ENCODE measurements at places on chromosomes 11 and 22.
A peak's percentile ranks its signal among the peaks of the same experiment; 100 is the strongest.

DNA sequence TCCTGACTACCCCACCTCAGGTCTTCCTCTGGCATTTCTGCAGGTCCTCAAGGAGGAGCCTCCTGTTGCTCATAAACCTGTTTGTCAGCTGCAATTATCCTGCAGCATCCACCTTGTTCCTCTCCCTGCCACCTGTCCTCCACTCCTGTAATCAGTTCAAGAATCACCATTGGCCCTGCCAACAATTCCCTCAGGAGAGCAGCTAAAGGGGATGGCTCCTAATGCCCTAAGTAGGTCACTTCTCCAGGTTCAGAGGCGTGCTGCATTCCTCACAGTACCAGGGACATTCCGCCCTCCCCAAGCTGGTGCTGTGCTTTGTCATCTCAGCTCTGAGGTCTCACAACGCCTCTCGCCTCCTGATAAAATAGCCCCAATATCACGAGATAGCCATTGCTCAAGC lies 2.1 kb downstream of the CLDN25 start:
- DNase-seq, result no peak

DNA sequence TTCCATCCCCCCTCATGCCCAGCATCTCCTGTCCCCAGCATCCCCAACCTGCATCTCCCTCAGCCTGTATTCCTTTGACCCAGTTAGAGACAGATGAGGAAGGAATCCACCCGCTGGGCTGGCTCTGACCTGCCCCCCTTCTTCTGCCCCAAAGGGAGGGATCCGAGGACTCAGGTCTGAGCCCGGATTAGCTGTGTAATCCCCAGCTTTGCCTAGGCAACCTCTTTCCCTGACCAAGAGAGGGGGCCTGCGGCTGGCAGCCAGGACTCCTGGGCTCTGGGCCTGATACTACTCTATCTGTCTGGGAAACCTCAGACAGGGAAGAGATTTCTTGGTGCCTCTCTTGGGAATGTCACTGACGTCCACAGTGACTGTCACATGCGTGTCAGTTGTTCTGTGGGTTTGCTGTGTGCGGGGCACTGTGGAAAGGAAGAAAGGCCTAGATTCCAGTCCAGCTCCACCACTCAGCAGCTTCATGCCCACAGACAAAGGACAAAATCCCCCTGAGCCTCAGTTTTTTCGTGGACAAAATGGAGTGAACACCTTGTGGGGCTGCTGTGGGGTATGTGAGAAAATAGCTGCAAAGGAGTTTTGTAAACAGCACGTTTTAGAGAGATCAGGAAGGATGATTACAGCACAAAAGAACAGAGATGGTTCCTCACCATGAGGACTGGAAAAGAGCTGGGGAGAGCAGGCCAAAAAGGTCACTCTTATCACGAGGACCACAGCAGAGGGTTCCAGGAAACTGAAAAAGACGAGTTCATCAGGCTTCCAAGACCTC lies 1.3 kb upstream of the NDUFV1 start:
- no peak for DNase-seq

- DNase-seq, result no peak
Observed at GRCh38 chr11:9643751-9644150, 20.1 kb upstream of the SWAP70 start.

DNA sequence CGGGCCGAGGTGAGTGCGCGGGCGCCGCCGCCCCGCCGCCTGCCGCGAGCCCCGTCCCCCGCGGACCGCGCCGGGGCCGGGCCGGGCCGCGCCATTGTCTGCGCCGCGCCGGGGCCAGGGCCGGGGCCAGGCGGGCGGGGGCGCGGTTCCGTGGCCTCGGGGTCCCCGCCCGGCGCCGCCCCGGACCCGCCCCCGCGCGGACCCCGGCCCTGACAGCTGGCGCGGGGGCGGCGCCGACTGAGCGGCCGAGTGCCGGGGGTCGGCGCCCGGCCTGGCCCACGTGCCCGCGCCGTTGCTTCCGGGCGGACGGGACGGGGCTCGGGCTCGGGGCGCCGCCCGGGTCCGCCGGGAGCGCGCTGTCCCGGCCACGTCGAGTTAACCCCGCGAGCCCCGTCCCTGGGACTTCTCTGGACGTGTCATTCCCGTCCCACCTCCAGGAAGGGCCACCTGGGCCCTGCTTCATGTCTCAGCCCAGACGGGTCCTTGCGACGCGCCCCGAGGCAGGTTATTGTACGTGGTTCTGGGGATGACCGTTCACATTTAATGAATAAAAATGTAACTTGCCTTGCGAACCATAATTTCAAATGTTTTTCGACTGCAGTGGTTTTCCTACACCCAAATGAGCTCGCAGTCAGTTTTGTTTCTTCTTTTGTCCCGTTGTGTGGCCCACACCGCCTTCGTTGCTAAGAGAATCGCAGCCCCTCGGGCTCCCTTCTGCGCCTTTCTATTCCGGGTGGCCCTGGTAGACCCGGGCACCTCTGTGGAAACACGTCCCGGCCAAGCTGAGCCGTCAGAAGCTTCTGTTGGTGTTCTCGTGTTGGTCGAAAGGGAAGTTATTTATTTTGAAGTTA lies 562 bp downstream of the ZBED4 start:
- DNase-seq, result no peak

DNA sequence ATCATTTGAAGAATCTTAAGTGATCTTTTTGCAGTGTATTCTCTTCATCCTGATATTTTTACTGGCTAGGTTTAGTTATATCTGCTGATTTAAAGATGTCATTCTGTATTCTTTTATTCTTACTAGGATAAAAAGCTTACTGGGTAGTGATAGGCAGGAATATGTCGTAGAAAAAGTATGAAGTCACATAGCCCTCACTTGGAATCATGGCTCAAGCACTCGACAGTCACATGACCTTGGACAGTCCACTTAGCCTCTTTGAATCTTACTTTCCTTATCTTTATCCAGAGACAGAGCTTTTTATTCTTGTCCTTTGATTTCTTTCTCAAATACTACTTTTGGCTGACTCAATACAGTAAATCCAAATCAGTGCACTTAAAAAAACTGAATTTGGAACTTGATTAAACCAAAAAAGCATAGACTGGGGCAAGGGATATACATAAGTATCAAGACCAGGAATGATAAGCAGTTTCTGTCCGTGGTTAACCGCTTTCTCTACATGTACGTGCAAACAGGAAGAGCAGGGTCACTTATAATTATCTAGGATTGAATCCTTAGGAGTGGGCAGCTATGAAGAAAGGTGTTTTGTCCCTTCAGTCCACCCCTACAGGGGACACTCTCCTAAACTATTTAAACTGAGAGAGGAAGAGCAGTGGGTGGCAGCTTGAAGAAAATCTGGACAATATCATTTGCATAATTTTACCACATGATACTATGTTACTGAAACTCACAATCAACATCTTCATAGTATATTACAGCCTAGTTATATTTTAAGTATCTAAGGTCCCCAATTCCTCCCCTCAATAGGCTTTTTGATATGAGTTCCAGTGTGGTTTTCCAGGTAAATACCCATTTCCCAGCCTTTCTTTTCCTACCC lies 8.0 kb downstream of the MMP7 start:
- no peak for DNase-seq

- no peak for DNase-seq
Observed at GRCh38 chr22:30216710-30217109, 29.8 kb downstream of the LIF start.

DNA sequence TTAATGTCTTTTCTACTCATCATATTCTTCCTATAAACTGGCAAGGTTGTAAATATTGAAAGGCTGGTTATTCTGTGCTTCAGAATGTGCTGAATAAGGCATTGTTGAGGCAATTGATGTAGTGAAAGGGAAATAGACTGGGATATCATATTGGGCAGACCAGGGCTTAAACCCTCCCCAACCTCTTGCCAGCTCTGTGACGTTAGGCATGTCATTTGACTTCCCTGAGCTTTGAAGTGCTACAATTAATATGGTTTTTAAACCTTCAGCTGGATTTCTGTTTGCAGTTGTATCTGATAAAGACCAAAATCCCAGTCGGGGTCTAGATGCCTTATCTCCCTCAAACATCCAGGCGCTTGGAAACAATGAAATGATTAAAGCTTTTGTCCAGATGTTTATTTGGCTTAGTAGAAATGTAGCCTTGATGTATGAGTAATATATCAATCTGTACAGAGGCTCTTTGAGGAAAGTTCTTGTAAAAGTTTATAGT lies 208.1 kb downstream of the DBX1 start:
- DNase-seq, result no peak

GRCh38 chr11:47409440-47410369 lies 1.3 kb downstream of the SLC39A13 start:
- DNase-seq, result no peak

DNA sequence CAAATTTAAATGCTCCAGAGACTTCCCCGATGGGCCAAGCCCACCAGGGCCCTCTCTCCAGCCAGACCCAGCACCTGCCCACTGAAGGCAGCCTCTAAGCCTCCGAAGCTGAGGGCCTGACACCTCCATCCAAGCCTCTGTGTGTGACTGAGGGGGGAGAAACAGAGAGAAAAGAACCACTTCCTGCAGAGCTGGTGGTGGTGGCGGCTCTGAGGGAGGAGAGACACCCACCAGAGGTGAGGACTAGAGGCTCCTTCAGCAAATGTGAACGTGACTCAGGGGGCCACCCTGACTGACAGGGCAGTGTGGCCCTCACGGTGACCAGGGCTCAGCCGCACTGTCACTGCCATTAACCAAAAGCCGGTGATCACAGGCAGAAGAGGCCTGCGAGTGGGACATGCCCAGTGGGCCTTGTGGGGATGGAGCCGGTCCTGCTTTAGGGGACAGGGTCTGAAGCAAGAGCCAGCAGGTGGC lies 31.0 kb upstream of the CD5 start:
- DNase-seq, result peak; percentile 40

DNA sequence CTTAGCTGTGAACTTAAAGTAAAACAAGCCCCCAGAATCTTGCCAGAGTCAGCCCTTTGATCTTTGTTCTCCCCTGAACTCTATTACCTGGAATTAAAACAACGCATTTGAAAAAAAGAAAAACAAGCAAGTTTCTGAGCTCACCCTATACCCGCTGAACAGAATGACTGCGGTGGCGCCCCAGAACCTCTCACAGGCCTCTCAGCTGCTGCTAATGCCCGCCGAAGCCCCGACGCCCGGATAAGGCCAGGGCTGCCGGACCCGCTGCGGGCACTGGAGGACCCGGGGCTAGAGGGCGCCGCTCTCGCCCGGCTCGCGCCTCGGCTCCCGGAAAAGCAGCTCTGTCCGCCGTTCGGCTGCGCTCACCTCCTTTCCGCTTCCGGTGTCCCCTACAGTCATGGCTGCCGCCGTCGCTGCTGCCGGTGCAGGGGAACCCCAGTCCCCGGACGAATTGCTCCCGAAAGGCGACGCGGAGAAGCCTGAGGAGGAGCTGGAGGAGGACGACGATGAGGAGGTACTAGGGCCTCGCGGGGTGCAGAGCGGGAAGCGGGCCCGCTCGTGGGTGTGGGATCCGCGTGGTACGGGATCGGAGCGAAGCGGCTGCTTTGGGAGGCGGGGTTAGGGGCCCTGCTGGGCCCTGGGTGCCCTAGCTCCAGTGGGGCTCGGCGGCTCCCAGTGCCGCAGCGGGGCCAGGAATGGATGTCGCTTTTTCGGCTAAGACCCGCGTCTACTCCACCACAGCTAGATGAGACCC lies at the start of gene TOMM22:
Gene TOMM22 (plus strand): TSS at position 376 of the 754 bp plus-strand sequence. CDS start 22 bp downstream, at position 398.
- DNase-seq, result peak; percentile 67
